Right renal pelvis (tissue), 4 donors: ENCODE measurements at places on chromosomes 7 and 10.

GRCh38 chr7:143008007-143008901, 18.7 kb downstream of the OR9A2 start:
- peak; percentile 47 for DNase-seq

- DNase-seq, result no peak
Measured at GRCh38 chr7:97401398-97401797, 283.9 kb downstream of the SDHAF3 start.

DNA sequence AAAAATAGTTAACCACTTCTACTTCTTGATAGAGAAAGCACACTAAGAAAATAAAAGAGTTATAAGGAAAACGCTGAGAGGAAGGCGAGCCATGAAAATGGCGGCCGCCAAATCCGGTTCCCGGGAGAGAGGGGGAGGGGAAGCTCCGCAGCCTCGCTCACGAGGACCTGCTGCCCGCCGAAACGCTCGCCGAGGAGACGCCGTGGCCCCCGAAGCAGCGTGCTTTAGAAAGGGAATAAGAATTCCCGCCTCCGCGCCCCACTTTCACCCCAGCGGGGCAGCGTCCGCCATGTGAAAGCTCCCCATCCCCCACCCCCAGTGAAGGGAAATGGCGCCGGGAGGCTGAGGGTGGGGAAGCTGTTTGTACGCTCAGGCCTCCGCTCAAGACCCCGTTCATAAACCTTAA, 505 bp downstream of the HNRNPA2B1 start:
- peak; percentile 79 for DNase-seq

GRCh38 chr10:100353770-100354485, 6.9 kb downstream of the SCD start:
- no peak for DNase-seq

DNA sequence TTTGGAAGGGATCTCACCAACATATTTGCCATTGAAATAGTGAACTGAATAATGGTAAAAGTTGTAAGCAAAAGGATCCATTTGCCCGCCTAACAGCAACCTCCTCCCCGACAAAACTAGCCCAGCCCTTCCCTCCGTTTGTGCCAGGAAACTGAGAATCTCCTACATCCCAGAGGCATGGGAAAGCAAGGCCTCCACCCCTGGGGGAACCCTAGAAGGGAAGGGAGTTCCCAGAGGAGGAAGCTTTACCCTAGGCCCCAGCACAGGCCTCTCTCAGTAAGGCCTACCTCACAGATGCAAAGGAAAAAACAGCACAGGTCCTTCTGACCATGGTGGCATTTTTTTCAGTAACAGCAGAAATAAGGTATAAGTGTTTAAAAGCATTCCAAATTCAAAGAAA, 229.7 kb downstream of the ELMO1 start:
- no peak for DNase-seq
